ENCODE measurements at places on chromosomes 4 and X.

GRCh38 chr4:10023050-10023419, 1.7 kb upstream of the SLC2A9 start:
- DNase-seq: no peak

DNA sequence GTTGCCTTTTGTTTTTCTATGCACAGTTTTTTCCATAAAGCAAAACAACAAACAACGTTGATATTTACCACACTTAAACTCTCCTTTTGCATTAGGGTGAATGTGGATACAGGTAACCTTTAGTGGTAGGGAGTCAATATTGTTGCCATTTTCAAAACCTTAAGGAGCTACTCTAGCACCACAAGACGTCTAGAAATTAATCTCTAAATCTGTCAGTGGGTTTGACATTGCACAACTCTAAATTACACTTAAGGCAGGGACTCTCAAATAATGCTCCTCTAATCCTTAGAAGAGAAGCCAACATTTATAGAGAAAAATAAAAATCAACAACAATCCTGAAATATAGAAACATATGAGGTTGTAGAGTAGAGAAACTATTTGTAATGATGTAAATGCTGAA, 297.2 kb downstream of the UNC5C start:
- DNase-seq: no peak

DNA sequence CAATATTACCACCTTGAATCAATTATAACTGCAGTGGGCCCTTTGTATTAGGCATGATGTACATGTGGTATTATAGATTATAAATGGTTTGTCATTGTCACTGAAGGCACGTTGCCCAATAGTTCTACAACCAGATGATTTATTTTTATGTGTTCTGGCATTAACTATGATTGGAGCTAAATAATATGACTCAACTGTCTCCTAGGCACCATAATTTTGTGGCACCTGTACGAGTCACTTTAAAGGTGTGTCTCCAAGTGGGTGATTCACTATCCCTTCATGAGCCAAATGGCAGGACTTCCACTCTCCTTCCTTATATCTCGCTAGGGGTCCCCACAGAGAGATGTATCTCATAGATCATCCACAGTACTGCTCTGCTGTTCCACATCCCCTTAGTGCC, 6.1 kb upstream of the SMPX start:
- DNase-seq: no peak

GRCh38 chr4:6964858-6965257, 55.2 kb downstream of the TBC1D14 start:
- no peak for DNase-seq

DNA sequence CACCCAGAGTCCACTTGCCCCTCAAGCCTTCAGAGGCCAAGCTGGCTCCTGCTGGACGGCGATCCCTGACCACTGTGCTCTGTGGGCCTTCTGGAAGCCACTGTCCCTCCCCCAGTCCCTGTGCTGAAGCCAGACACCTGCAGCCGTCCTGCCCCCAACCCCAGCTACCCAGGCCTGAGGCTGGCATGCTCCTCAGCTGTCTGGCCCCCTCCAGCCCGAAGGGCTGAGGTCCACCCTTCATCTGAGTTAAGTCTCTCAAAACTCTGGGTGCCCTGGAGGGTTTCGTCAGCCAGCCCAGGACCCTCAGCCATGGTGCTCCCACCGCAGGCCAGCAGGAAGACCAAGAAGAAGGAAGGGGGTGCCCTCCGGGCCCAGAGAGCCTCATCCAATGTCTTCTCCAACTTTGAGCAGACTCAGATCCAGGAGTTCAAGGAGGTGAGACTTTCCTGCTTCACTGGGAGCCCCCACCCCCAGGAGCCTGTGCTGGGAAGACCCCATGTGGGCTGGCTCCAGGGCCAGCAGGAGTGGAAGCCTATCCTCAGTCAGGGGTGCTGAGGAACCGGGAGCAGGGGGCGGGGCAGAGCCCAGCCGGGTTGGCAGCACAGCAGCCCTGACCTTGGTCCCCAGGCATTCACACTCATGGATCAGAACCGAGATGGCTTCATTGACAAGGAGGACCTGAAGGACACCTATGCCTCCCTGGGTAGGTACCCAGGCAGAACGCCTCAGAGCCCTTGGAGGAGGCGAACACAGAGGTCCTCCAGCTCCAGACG, 4.2 kb downstream of the MYL5 start:
- DNase-seq: no peak

GRCh38 chrX:119419146-119419545, 20.0 kb downstream of the SLC25A43 start:
- DNase-seq: no peak

DNA sequence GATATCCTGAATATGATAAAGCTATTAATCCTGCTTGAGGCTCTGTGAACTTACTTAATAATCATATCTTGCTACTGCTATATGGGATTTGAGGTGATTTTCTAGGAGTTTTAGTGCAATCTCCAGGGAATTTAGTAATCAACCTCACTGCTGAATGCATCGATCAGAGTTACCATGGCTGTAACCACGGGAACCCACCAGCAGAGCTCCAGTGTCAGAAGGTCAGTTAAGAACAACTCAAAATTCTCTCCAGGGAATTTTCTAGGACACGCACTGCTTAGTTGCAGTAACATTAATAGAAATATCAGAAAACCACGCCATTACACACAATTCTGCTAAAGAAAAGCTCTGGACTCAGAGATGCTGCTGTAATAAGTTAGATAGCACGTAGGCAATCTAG, 1477.2 kb upstream of the TENM3 start:
- no peak for DNase-seq

DNA sequence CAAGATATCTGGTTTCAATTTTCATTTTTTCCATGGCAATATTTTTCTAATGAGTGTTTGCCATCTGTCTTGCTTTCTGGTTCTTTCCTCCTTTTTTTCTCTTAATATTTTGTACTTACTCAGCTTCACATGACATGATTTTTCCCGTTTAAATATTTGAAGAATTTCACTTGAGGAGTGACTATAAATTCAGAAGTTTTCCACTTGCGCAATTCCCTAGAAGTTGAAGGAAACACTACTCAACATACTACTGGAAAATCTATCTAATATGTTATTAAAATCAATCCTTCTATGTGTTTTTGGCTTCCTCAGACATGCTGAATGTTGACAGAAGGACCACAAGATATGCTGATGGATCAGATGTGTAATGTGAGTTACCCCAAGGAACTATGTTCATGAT, 36.8 kb upstream of the BANK1 start:
- DNase-seq: peak; percentile 66

DNA sequence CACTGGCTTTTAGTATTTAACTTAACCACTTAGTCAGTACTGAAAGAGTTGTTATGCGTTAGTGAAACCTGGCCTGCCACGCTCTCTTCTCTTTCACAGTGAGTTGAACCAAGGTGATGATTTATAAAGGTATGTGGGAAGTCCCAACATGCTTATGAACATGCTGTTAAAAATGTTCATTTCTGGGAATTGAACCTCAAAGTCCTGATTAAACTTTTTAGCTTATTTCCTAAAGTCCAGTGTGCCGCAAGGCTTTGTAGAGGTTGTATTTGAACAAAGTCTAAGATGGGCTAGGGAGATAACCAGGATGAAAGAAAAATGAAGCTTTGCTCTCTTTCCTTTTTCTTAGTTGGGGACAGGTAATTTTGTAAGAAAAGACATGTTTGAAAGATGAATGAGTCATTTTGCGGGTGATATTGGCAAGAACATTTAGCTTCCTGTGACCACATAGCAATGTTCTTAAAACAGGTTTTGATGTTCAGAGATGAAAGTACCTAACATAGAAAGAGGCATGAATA, 270.3 kb downstream of the DTHD1 start:
- DNase-seq: no peak

GRCh38 chrX:94551831-94552230, 877.8 kb downstream of the FAM133A start:
- no peak for DNase-seq

- DNase-seq: no peak
Measured at GRCh38 chr4:24896977-24897376, 15.9 kb downstream of the CCDC149 start.

All from BJ (cell line).